NB4 (cell line): ENCODE measurements at places on chromosomes 3 and 15.

GRCh38 chr15:56468401-56468800, 3.5 kb upstream of the MNS1 start:
- peak; percentile 62 for DNase-seq

DNA sequence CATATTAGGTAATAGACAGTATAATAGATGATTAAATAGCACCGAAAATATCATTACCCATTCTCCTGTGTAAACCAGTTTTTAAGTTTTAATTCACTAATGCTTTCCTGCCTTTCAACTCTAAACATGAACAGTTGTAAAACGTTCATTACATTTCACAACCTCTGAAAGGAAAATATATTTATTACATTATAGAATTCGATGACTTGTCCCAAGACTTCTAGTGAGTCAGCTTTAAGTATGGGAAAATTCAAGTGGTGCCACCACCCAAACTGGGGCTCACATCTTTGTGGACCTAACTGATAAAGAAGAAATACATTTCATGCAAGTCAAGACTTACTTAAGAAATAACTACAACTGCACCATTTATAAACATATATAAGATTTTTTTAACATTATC, 2.0 kb downstream of the TRIM59 start:
- no peak for DNase-seq

DNA sequence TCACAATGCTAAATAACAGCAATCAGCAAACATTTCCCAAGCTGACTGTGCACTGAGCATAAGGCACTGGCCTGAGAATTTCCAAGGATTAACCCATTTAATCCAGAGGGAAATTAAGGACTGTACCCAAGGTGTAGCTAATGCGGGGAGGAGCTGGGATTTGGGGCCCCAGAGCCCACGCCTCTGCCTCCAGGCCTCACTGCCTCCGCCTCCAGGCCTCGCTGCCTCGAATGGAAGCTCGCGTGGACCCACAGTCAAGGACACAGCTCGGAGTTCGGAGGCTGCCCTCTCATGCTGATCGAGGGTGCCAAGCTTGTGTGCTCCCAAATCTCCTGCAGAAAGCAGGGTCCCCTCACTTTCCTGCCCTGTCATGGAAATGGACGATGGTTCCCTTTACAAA, 76.5 kb upstream of the SNRPA1 start:
- no peak for DNase-seq

GRCh38 chr3:40800343-40800742, 275.6 kb downstream of the ZNF621 start:
- peak; percentile 64 for DNase-seq

DNA sequence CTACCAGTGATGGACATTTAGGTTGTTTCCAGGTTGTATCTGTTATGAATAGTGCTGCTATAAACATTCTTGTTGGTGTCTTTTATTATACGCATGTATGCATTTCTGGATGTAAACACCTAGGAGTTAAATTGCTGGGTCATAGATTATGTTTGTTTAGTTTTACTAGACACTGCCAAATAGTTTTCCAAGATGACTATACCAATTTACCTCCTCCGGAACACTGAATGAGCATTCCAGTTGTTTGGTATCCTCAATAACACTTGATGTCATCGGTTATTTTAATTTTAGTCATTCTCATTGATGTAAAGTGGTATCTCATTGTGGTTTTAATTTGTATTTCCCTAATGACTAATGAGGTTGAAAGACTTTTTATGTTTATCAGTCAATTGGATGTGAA, 36.6 kb upstream of the ARID3B start:
- DNase-seq = no peak

GRCh38 chr3:185912512-185912911, 25.3 kb downstream of the TRA2B start:
- DNase-seq = no peak

- DNase-seq = no peak
Measured at GRCh38 chr3:72145506-72146380, 360.8 kb upstream of the PROK2 start.

GRCh38 chr3:22959593-22959992, 243.5 kb upstream of the UBE2E2 start:
- DNase-seq = no peak

GRCh38 chr15:88845616-88846015, 42.4 kb downstream of the ACAN start:
- no peak for DNase-seq

- DNase-seq = peak; percentile 32
Measured at GRCh38 chr3:159829539-159830227, 159.0 kb upstream of the IL12A start.

GRCh38 chr3:14295801-14296200, 106.6 kb upstream of the SLC6A6 start:
- no peak for DNase-seq

DNA sequence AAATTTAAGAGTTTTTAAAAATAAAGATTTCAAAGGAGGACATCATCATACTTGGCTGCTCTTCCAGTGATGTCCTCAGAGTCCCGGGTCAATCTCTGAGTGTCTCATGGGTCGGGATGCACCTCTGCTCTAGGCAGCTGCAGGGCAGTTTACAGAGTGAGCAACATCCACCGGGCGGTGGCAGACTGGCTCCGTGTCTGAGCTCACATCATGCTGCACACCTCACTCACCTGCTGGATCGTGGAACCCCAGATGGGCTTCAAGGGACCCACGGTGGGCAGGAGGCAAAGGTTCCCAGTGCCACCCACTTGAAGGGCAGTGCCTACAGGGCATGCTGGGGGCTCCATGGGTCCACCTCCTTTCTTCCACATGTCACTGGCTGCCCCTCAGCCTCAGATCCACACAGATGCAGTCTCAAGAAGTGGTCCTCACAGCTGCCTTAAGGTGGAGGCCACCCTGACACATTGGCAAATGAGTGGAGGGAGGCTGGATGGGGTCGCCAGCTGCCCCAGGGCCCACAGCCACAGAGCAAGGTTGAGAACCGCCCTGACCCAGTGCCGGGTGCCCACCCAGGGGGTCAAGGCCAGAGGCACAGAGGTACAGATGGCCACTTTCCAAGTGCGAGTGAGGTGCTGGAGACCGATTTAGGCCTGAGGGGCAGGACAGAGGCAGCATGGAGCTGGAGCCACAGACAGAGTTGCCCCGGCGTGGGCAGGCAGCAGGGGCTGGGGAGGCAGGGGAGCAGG, 25.2 kb downstream of the CYFIP1 start:
- DNase-seq = no peak

DNA sequence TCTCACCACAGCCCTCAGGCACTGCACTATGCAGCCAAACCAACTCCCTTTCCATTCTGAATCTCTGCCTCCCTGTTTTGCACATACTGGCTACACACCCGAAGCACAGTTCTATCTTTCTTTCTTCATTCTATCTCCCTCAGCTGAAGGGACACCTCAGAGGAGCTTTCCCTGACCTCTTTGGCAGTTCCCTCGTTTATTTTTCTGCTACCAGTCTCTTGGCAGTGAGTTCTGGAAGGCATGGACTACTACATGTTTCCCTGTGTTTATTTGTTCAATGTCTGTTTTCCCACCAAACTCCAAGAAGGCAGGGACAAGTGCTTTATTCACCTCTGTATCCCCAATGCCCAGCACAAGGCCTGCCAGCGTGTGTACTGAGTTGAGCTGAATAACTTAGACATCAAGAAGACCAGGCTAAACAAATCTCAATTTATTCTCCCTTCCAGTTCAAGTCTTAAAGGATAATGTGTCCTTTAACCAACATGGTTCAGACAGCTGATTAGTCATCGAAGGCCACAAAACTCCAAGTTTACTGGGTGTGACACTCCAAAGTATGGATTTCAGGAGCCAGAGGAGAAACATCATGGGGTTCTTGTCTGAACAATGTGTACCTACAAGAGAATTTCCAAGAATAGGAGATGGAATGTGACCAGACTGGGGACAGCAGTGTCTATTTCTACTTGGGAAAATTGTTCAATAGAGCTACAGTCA, 260.1 kb upstream of the CTNNB1 start:
- no peak for DNase-seq

DNA sequence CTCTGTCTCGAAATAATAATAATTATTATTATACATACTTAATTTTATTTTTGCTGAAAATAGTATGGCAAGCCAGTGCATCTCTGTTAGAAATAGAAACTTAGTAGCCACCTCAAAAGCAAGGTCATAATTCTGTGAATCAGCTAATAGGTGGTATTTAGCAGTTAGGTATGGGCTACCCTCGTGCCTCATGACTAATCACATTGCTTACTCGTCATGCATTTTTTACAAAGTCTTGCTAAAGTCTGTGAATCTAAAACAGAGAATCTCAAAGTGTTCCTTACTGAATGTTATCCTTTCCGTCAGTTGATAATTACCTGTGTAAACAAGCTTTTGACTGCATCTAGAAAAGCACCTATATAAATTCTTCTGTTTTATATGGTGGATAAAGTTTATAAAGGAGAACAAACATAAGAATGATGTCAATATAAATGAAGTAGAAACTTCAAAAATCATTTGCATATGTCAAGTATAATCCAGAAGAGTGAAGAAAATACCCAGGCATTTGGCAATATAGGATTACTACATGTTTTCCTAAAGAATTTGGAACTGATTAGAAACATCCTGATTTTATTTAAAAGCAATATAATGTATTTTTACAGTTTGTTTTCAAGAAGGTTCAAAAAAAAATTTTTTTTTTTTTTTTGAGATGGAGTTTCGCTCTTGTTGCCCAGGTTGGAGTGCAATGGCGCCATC, 6.2 kb downstream of the PPARG start:
- no peak for DNase-seq

- no peak for DNase-seq
Measured at GRCh38 chr3:141060327-141060726, 9.2 kb downstream of the SPSB4 start.

- DNase-seq = peak; percentile 92
Measured at GRCh38 chr3:25665315-25666280, 891 bp upstream of the TOP2B start.

- no peak for DNase-seq
Measured at GRCh38 chr15:92503889-92504288, 110.2 kb downstream of the ST8SIA2 start.

GRCh38 chr3:140770977-140771667, 93.3 kb downstream of the TRIM42 start:
- DNase-seq = no peak

DNA sequence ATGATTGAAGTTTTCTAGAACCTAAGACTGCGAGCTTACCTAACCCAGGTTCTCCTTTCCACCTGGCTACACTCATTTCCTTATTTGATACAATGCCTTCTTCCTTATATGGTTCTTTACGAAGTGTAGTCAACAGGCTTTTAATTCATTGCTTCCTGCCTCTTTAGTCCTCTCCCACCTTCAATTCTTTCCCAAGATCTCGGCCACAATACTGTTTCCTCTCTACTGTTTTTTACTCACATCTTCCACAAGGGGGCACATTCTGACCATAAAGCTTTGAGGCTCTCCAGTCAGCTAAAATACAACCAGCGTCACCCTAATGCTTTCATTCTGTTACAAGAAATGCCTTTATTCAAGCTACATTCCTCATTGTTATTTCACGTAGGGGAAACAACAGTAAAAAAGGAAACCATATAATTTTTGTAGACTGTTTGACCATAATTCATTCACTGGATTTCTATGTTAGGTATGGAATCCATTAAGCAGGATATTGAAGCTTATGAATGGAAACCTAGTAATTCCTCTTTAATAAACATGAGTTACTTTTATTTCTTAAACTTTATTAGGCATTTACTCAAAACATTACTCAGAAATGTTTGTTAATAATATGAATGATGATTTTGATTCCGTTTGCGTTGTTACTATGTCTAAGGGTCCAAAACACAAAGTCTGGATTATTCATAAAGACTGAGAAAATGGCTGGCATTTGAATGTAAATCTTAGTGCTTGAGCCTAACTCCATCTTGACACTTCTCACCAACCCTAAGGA, 29.5 kb upstream of the VEPH1 start:
- peak; percentile 73 for DNase-seq

DNA sequence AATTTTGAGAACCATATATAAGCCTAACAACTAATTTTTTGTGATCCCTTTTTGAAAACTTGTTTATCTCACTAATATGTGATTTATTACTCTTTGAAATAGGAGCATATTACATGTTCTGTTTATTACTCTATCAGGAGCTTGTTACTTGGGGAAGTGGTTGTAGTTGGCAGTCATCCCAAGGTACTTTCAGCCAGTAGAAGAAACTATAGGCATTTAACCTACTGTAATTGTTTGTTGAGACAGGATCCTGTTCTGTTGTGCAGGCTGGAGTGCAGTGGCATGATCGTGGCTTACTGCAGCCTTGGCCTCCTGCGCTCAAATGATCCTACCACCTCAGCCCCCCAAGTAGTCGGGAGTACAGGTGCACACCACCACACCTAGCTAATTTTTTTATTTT, 195.6 kb downstream of the TCF12 start:
- peak; percentile 7 for DNase-seq

DNA sequence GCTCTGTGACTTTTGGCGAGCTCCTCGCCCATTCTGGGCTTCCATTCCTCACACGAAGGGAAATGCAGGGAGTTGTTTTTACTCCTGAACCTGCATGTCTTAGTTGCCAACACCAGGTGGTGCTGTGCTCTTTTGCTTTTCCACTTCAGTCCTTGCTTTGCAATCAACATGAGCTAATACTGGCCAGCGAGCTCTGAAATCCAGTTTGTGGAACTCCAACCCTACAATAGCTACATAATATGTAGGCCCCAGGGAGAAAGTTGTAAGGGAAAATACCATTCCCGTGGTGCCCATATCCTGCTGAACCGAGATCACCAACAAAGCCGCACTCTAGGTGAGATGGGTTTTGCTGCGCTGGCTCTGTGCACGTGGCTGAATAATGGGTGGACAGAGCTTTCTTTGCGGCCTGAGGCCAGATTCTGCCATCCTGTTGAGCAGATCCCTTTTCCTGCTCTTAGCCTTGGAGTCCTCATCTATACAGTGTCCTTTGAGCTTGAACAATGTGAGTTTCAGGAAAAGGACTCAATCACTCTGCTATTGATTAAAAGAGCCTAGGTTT, 25.0 kb downstream of the LSM3 start:
- DNase-seq = peak; percentile 89

DNA sequence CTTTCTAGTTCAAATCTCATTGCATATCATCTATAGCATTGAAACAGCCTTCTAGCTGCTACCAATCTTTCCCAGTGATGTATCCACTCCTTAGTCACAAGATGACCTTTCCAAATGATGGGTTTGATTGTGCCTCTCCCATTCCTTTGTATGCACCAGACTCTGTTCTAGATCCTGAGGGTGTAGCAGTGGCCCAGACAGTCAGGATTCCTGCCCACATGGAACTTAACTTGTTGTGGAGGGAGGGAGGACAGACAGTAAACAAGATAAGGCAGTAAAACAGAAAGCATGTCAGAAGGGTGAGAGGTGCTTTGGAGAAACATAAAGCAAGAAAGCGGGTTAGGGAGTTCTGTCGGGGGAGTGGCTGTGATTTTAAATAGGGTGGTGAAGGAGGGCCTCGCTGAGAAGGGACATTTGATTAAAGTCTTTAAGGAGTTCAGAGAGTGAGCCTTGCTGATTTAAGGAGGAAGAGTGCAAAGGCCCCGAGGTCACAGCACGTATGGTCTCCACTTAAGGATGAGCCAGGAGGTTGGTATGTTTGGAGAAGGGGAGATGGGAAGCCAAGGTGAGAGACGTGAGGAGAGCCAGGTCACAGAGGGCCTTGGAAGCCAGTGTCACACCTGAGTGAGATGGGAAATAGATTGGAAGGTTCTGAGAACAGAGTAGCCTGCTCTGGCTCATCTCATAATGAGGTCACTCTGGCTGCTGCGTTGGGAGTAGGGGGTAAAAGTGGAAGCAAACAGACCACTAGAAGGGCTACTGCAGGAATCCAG, 38.3 kb downstream of the FAM43A start:
- DNase-seq = no peak

- no peak for DNase-seq
Measured at GRCh38 chr3:123521179-123521969, 63.5 kb downstream of the HACD2 start.
